ENCODE measurements at places on chromosomes 3 and 15.

- no peak for DNase-seq
Measured at GRCh38 chr3:21621181-21621651, 129.8 kb downstream of the ZNF385D start.

- DNase-seq = peak; percentile 46
Measured at GRCh38 chr3:31724651-31725050, 191.9 kb downstream of the STT3B start.

DNA sequence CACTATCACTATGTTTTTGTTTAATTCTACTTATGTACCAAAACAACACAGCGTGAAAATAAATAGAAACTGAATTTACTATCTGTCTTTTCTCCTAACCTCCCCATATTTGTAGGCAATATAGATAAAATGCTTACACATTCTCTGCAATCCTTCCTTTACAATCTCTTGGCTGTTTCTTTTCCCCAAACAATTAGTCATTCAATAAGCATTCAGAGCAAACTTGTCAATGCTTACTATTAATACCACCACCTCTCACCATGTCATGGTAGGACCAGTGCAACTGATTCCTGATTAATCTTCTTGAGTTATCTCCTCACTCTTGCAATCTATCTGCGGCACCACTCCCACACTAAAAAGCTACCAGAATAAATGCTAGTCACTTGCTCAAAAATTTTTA is 74.0 kb upstream of the TTBK2 start:
- DNase-seq = peak; percentile 76

- peak; percentile 90 for DNase-seq
Measured at GRCh38 chr3:169085827-169086226, 577.7 kb downstream of the MECOM start.

- DNase-seq = no peak
Measured at GRCh38 chr3:197376735-197377555, 78.5 kb upstream of the DLG1 start.

DNA sequence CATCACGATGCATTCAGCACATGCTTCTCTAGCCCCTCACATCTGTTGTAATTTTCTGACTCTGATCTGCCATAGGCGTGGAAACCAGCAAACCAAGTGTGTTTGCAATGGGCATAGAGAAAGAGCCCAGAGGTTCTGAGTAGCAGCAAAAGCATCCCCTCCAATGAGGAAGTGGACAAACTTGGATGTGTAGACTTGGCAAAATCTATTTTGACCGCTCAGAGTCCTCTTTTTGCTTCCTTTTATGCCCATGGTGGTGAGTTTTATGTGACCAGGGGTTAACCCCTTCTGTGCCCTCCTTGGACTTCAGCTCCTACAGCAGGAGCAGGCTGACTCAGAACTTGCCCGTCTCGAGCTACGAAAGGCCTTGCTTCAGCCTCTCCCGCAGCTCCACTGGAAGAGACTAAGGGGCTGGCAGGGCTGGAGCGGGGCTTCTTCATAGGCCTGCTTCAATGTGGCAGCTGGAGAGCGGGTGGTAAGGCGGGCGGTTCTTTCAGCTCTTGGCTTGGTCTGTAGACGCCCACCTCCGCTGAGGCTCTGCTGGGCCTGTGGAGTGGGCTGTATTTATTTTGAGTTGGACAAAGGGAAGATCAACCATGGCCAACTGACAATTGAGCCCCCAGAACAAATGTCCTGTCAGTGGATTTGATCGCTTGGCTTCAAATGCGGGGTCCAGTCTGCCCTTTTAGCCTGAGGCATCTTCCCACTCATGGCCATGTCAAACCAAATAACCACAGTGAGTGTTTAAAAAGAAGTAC is 6.5 kb upstream of the ETV5 start:
- no peak for DNase-seq

DNA sequence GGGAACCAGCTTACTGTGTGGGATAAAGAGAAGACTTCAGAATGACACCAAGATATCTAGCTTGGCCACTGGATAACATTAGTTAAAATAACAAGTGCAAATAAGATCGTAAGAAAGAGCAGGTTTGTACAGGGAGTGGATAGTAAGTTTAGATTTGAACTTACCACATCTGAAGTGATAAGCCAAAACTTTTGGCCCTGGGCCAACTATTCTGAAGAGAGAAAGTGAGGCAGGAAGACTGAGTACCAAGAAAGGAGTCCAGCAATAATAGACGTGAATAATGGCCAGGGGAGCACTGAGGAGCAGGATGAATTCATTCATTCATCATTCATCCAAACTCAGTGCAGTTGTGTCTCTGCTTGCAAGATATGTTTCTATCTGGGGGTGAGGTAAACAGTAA is 122.9 kb downstream of the PDE8A start:
- DNase-seq = no peak

DNA sequence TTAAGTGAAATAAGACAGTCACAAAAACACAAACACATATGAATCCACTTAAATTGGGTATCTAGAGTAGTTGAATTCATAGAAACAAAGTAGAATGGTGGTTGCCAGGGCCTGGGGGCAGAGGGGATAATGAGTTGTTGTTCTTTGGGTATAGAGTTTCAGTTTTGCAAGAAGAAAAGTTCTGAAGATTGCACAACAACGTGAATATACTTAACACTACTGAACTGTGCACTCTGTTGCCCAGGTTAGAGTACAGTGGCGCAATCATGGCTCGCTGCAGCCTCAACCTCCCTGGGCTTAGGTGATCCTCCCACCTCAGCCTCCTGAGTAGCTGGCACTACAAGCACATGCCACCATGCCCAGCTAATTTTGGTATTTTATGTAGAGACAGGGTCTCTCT is 14.9 kb downstream of the GRAMD2A start:
- DNase-seq = no peak

- no peak for DNase-seq
Measured at GRCh38 chr15:100113351-100114080, 228.3 kb downstream of the ADAMTS17 start.

DNA sequence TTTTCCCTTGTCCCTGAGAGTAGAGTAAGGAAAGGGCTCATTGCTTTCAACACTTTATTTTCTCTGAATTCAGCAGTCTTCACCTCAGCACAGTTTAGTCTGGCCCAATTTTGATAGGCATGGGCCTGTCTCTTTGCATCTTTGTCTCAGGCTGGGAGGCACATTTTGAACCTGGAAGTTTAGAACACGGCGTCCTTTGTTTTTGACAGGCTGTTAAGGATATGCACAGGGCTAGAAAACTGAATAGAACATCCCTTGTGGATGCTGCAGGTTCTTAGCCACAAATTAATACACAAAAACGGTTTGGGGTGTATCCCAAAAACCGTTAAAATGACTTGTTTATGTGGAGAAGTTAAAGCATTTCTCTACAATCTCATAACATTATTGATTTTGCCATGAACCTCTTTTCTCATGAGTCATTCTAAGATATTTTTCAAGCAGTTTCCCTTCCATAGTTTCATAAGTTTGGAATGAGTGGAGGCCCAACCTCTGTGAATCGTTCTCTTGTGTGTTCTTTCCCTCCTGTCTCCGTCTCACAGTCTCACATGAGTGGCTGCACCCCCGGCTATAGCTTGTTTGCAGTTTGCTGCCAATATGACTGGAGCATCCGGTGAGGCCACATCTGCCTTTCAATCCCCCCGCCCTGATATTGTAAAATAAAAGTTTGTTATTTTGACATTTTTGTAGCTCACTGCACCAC is 192.9 kb upstream of the EIF1B start:
- DNase-seq = peak; percentile 93

GRCh38 chr15:40252438-40253166 is 13.7 kb downstream of the PAK6 start:
- DNase-seq = no peak

Data from ELR (cell line).